ENCODE measurements at places on chromosomes 6 and 20.

- DNase-seq: no peak
These were observed 25.3 kb upstream of the HECA start for GRCh38 chr6:139109558-139109957.

DNA sequence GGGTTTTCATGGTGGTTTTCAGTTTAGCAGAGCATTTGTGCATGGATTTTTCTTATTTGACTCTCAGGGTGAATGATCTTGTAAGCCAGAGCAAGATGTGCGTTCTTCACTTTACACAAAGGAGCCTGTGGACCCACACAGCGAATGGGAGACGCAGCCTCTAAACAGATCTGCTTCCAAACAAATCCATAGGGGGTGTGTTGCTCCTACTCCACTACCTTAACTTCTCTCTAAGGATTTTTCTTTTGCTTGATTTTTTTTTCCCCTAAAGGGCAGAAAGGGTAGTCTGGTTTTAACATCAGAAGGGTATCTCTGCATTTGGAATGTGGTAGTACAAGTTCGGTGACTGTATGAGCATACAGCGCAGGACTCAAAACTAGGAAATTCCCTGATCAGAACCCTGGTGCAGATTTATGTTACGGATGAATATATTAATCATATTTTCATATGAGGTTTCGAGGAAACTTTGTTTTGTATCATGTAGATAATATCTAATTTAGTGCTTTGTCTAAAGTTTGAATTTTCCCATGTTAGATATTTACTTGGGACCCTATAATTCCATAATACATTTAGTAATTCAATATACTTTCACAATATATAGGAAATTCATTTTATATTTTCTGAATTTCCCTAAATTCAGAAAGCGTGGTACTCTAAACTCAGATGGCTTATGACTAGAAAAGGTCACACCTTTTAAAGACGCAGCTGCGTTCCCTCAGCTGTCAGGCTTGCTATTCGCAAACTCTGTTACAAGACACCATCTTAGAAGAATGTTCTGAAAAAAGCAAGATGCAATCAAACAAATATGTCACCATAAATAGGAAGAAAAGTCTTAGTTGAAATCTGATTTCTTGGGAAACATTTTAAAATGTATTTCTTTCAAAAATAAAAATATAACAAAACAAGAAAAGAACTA is 196.9 kb downstream of the TMEM242 start:
- DNase-seq: no peak

GRCh38 chr6:115830895-115831294 is 229.8 kb downstream of the FRK start:
- DNase-seq: no peak

- no peak for DNase-seq
These were observed 224.9 kb upstream of the DTNBP1 start for GRCh38 chr6:15887491-15888461.

DNA sequence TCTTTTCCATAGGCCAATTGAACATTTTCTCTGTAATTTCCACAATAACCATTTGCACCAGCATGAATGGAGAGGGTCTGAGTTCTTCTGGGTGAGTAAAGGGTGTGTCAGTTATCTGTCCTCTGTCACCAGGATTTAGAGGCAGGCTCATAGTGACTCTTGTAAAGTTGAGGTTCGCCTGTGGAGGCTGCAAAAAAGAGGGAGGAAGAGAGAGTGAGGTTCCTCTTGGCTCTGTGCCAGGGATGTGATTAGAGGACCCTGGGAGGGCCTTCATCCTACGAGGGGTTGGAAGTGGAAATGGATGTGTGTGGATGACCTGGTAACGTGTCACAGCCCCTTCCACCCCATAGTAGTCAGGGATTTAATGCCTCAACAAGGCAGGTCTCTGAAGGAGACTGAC is 242.0 kb downstream of the ESR1 start:
- no peak for DNase-seq

DNA sequence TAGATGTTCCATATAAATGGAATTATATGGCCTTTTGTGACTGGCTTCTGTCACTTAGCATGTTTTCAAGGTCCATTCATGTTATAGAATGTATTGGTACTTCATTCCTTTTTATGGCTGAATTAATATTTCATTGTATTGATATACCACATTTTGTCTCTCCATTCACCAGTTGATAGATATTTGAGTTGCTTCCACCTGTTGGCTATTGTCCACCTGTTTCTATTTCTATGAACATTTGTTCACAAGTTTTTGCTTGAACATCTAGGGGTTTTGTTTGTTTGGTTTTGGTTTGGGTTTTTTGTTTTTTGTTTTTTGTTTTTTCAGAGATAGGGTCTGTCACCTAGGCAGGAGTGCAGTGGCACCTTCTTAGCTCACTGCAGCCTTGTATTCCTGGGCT is 23.2 kb downstream of the WFDC3 start:
- no peak for DNase-seq

Measured in T1000 (cell line).